ENCODE measurements at places on chromosomes 12 and 14.

- no peak for DNase-seq
Observed at GRCh38 chr12:92141591-92142121, 4.0 kb downstream of the BTG1 start.

- no peak for DNase-seq
Observed at GRCh38 chr14:34324363-34324795, 137.7 kb downstream of the SPTSSA start.

GRCh38 chr12:108751821-108752220, 20.5 kb upstream of the CORO1C start:
- DNase-seq = no peak

GRCh38 chr12:9143929-9144729, 28.4 kb upstream of the A2M start:
- no peak for DNase-seq

DNA sequence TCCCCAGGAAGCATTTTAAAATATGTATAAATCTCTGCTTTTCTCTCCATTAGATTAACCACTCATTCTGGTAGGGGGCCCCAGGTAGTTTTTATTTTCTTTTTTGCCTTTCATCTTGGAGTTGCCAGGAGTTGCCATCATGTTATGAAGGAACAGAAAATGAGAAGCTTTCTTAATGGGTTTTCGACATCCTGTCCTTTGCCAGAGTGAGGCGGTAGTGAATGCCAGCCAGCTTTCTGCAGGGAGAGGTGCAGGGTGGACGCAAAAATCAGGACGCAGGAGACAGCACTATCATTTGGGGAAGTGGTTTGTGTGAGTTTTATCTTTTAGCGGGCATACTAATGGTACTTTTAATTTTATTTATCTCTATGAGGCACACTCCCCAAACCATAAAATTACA, 1.7 kb downstream of the RASSF8 start:
- no peak for DNase-seq

GRCh38 chr12:113297621-113298471, 37.1 kb downstream of the SLC8B1 start:
- DNase-seq = no peak

DNA sequence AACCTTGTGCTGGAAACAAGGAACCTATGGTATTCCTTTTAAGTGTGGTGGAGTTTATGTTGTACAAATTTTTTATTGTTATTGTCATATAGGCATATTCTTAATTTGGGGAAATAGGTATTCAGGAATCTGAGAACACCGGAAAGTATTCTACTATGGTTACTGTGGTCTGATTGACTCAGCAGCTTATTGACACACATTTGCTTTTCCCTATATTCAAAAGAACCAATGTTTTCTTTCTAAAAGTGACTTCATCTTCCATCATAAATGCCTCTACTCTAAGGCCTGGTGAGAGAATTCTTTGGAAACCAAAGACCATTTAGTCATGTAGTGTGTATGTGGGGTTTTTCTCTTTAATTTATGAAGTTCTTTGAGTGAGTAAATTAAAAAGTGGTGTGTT, 474.8 kb downstream of the TMTC2 start:
- DNase-seq = no peak

GRCh38 chr14:54366736-54367735, 29.8 kb upstream of the CDKN3 start:
- DNase-seq = no peak

DNA sequence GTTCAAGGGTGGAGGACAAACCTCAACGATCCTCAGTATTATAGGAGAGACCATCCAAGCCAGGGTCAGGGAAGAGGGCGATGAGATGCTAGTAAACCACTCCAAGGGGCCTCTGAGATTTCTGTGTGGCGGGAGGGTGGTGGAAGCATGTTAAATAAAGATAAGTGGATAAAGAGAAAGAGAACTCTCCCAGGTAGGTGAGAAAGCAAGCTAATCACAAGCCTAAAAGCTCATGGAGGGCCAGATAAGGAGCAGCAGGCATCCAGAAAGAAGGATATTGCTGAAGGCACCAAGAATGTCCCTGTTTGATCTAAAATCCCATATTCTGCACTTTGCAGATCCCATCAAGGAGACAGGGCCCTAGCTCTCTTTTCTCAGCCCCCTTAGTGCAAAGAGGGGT, 48.3 kb upstream of the PARP11 start:
- no peak for DNase-seq
